Glutamatergic neuron (in vitro differentiated cells): ENCODE measurements at places on chromosomes 13 and 19.

- peak overlapping the region; percentile 96 for H3K4me3 ChIP-seq
- H3K27ac ChIP-seq: peak overlapping the region; percentile 90
- DNase-seq: no peak
- H3K27me3 ChIP-seq: peaks cover 8% of the 10 kb centered on the region
- peaks cover 11% of the 10 kb centered on the region for H3K4me1 ChIP-seq
- no peaks in the 10 kb centered on the region for H3K36me3 ChIP-seq
These were observed 1.1 kb upstream of the AKAP11 start for GRCh38 chr13:42270857-42271215.

- H3K27me3 ChIP-seq: no peaks in the 10 kb centered on the region
- H3K4me1 ChIP-seq: no peaks in the 10 kb centered on the region
- no peak overlapping the region for H3K4me3 ChIP-seq
- no peak overlapping the region for H3K27ac ChIP-seq
- no peak for DNase-seq
- no peaks in the 10 kb centered on the region for H3K36me3 ChIP-seq
These were observed 16.3 kb upstream of the GPR183 start for GRCh38 chr13:99323488-99323887.

DNA sequence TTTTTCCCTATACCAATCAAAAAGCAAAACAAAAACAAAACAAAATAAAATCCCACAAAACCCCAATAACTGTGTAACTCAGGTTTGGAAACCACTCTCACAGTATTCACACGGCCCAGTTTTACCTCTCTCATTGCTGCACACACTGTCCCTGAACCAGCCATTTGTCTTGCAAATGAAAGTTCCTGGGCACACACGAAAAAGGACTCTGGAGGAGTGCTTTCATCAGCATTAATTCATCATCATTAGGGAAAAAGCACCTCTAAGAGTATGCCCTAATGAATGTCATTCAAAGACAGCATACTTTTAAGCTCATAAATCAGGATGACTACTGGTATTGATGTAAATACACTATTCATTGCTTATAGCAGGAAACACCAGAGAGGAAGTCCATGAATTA is 306.3 kb downstream of the DNAJC15 start:
- H3K27ac ChIP-seq: no peak overlapping the region
- peaks cover 14% of the 10 kb centered on the region for H3K4me1 ChIP-seq
- no peaks in the 10 kb centered on the region for H3K36me3 ChIP-seq

- peaks cover 12% of the 10 kb centered on the region for H3K27me3 ChIP-seq
- no peak overlapping the region for H3K27ac ChIP-seq
- DNase-seq: no peak
- H3K4me1 ChIP-seq: no peaks in the 10 kb centered on the region
These were observed 7.1 kb downstream of the DNASE2 start for GRCh38 chr19:12873891-12874745.

- no peak overlapping the region for H3K4me3 ChIP-seq
- DNase-seq: no peak
- H3K36me3 ChIP-seq: no peaks in the 10 kb centered on the region
- H3K27ac ChIP-seq: no peak overlapping the region
- H3K4me1 ChIP-seq: peaks cover 21% of the 10 kb centered on the region
These were observed 158.8 kb downstream of the KDM4B start for GRCh38 chr19:5127717-5128116.
